ENCODE measurements at places on chromosomes 7 and 10. TPM values are rescaled to one million over a fixed set of nuclear protein-coding genes. Genes with fewer than 3 reads are reported as not detected.

DNA sequence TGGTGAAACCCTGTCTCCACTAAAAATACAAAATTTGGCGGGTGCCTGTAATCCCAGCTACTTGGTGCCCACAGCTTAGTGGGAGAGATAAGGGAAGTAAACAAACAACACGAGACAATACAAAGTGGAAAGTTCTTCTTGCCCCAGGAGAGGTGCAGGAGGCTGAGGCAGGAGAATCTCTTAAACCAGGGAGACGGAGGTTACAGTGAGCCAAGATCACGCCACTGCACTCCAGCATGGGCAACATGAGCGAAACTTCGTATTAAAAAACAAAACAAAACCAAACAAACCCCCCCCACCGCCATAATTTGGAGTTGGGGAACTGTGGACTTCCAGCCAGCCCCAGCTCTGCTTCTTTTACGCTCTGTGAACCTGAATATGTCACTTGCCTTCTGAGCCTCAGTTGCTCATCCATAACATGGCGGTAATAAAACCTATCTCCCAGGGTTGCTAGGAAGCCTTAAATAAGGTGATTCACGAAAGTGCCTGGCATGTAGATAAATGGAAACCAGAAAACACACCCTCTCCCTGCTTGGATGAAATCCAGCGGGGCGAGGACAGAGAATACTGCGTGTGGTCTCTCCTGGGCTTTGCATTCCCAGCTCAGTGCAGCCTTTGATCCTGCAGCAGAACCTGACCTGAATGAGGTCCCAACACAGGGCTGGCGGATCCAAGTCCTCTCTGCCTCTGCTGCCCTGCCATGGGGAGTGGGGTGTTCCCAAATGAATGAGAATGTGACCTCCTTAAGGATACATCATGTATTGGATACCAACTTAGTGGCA, 10.2 kb downstream of the MLXIPL start:
- DNase-seq: no peak

- no peak for DNase-seq
Observed at GRCh38 chr10:110491346-110491745, 6.4 kb upstream of the DUSP5 start.

DNA sequence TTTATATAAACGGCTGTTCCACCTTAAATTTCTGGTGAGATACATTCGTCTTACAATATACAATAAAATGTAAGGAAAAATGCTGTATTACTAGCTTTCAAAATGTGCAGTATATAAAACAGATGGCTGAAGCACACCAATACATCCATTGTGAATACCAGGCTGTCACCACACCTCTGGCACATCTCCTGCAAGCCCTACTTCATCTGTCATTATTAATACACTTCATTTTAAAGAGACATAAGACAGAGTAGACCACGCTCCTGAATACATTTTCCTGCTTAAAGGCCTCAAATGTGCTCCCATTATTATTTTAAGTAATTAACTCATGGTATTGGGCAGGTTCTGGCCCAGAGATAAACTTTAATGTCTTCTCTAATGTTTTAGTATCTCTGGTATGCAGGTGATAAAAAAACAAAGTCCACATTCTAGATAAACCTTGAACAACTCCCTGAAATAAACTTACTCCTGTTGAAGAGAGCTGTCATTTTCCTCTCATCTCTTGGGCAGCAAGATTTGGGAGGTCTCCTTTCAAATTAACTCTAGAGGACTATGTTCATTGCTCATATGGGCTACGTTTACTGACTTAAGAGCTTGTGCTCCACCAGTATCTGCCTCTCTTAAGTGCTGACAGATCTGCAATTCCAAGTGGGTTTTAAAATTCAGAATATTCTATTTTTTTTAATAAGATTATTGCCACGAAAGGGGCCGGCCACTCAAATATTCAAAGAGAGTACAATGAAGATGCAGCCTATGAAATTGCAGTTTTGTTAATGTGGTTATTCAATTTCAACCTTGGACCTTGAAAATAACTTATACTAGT, 396.5 kb upstream of the SEMA3D start:
- no peak for DNase-seq

GRCh38 chr7:101594790-101595189, 34.3 kb downstream of the MYL10 start:
- DNase-seq: no peak

DNA sequence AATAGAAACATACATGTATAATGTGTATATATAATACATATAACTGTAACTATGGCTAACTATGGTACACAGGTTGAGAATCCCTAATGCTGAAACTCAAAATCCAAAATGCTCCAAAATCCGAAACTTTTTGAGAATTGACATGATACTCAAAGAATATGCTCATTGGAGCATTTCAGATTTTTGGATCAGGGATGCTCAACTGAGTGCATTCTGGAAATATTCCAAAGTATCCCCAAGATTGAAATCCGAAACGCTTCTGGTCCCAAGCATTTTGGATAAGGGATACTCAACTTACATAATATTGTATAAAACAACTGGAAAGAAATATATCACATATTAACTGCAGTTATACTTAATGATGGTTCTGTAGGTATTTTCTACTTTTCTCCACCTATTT, 94.2 kb upstream of the ASAH2 start:
- no peak for DNase-seq

TCAF2 gene
- total RNA-seq: 0.33 TPM

DNA sequence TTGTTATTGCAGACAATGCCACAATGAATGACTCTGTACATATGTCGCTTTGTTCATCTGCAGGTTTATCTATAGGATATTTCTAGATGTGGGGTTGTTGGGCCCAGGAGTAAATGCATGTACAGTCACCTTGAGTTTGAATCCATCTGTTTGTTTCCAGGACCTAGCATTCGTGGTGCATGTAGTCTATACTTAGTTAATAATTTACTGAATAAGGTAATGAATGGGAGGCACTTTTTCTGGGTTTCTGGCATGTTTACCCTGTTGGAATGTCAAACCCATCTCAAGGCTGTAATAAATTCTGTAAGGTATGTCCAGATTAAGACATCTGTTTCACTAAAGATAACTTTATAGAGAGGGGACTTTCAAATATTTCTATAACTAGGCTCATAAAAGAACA, 23.5 kb downstream of the HECTD2 start:
- no peak for DNase-seq

- no peak for DNase-seq
Observed at GRCh38 chr10:68192113-68192512, 39.8 kb downstream of the ATOH7 start.

BTBD16 gene
- total RNA-seq: not detected

HMX3 gene
- total RNA-seq: not detected

GRCh38 chr7:114929570-114929969, 7.7 kb downstream of the MDFIC start:
- no peak for DNase-seq

OLAH gene
- not detected for total RNA-seq

CYP26A1 gene
- total RNA-seq: not detected

DNA sequence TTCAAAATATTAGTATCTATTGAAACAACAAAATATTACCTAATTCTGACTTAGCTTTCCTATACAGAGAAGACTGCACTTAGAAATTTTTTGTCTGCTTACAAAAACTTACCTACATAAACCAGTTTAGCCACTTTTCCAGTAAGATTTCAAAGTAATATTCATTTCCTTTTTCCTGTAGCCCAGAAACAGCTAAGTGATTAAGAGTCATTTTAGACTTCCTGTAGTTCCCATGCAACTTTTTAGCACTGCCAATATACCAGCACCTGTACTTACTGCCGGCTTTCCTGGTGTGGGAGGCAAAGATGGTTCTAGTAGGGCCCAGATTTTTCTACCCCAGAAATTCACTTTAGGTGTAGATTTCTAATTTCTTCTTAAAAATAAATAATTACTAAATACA, 21.8 kb downstream of the NT5C2 start:
- DNase-seq: no peak

AKR1C4 gene
- not detected for total RNA-seq

DNA sequence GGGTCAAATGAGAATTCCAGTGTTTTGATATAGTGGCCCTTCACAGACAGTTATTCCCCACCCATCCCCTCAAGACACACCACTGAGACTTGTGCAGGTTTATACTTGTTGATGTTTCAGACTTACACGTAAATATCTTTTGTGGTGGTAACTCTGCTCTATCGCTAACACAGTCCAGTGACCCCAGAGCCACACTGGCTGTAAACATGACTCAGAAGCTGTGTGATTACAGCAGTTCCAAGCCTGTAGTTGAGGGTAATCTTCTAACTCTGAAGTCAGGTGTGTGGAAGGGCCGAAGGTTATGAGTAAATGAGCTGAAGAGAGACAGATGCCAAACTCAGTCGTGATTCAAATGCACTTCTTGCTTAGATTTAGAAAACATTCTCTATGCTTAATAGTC, 19.4 kb downstream of the NOBOX start:
- DNase-seq: no peak

MPP7 gene
- total RNA-seq: 14.8 TPM

DNA sequence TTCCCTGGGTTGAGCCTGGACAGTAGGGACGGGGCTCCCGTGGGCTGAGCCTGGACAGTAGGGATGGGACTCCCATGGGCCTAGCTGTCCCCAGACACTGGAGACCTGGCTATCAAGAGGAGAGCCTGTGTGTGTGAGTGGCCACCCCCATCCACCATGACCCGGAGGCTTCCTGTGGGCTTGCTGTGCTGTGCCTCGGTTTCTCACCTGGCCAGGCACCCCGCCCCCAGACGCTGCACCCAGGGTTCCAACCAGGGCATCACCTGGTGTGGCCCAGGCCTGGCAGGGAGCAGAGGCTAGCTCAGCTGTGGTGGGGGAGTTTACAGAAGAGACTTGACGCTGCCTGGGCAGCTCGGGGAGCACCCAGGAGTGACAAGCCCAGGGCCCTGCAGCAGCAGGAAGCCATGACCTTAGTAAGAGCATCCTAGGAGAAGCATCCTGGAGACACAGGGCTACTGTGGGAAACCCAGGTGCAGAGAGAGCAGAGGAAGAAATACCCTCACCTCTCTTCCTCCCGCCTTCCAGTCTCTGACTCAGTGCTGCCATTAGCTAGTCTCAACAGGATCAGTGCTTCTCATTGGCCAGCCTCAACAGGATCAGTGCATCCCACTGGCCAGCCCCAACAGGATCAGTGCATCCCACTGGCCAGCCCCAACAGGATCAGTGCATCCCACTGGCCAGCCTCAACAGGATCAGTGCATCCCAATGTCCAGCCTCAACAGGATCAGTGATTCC, 61.0 kb downstream of the PDGFA start:
- DNase-seq: no peak

- peak; percentile 86 for DNase-seq
Observed at GRCh38 chr7:2104107-2104710, 128.5 kb downstream of the MAD1L1 start.

GRCh38 chr10:84360637-84361365, 32.4 kb downstream of the CCSER2 start:
- no peak for DNase-seq

DNA sequence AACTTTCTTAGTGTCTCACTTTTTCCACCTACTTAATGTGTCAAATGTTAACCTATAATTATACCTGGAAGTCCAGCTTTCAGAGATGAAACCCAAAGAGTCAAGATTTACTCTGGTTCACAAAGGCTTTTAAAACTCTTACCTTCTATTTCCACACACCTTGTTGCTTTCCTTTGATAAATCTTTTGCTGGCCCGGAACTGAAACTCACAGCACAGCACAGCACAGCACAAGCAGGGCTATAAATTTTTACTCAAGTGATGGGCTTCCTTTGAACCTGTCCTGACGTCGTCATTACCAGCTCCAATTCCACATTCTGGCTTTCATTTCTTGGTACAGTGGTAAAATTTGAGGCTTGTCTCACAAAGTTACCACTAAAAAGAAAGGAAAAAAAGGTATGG, 861.0 kb downstream of the SORCS3 start:
- no peak for DNase-seq

CALHM1 gene
- total RNA-seq: not detected

CARD11 gene
- total RNA-seq: 0.27 TPM

- DNase-seq: no peak
Observed at GRCh38 chr7:24808518-24808917, 51.3 kb upstream of the GSDME start.

- DNase-seq: no peak
Observed at GRCh38 chr7:138352570-138353461, 107.2 kb upstream of the TRIM24 start.

HOXA3 gene
- 0.22 TPM for total RNA-seq

DNA sequence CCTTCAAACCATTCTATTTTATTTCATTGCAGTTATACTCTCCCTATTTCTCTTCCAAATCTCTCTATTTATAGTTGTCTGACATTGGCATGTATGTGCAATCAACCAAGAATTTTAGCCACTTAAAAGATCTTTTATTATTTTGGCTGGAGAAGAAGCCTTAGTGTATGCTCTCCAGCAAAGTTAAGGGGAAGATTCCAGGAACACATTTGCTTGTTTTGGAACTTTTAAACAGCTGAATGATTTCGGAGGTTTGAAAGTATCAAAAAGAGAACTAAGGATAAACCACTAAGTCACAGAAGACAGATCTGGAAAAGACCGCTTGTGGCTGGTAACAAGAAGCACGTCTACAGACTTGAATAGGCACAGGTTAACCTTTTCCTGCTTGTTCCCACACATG, 182.2 kb upstream of the FZD1 start:
- DNase-seq: no peak

CAV2 gene
- 250 TPM for total RNA-seq

DNA sequence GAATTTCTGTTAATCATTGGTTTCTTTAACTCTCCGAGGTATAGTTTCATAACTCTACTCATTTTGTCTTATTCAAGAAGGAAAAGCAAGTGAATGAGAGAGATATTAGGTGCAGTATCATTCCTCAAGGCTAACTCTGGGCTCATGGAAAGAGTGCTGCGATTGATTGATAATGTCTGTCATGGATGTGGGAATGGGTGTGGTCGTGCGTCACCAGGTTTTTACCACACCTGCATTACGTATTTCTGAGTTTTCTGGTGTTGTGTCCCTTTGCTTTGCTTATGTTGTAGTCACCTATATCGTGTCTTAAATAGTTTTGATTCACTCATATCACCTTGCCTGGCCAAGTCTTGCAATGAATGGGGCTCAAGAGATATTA, 44.9 kb upstream of the ZNF438 start:
- no peak for DNase-seq

- no peak for DNase-seq
Observed at GRCh38 chr10:13739183-13739582, 152.4 kb downstream of the PRPF18 start.

DNA sequence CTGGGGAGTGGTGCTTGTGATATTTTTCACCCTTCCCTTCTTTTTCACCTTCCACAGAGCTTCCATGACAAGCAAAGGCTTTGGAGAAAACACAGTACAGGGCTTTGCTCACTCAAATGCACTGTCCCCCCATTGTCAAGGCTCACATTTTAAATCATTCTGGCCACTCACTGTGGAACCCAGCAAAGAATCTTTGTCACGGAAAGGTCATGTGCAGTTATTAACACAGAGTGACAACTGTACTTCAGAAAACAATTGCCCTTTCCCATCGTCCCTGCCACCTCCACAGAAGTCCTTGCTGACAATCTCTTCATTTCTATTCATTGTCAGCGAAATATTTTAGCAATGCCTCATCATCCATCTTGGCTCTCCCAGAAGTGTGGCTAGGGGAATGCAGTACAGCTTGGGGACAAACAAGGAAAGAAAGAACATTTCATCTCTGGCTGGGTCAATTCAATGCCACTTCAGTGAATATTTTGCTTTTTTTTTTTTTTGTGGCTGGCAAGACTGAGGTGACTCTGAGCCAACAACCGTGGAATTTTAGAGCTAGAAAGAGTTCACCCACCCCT, 851.0 kb downstream of the KCNMA1 start:
- no peak for DNase-seq

PPP1R9A gene
- total RNA-seq: 41.4 TPM

- DNase-seq: no peak
Observed at GRCh38 chr7:140022582-140023211, 40.1 kb downstream of the PARP12 start.
